ENCODE measurements at places on chromosomes 7 and 10. TPM values are rescaled to one million over a fixed set of nuclear protein-coding genes. Genes with fewer than 3 reads are reported as not detected.

The TRPV5 gene
- not detected for total RNA-seq

The AGK gene
- total RNA-seq, result 31.2 TPM

The IPMK gene
- 11.7 TPM for total RNA-seq

The GSTO2 gene
- 0.85 TPM for total RNA-seq

The H2BK1 gene
- not detected for total RNA-seq

The CRPPA gene
- 2.1 TPM for total RNA-seq

The OR2A5 gene
- not detected for total RNA-seq

The SEMA3D gene
- total RNA-seq, result 32.7 TPM

The MMP21 gene
- not detected for total RNA-seq

The CFAP46 gene
- total RNA-seq, result 0.49 TPM

The CPXM2 gene
- 16.8 TPM for total RNA-seq

The C10orf53 gene
- not detected for total RNA-seq

The ADAP1 gene
- total RNA-seq, result 0.16 TPM

The DCLRE1C gene
- 18.6 TPM for total RNA-seq

The IFIT1B gene
- under 0.01 TPM for total RNA-seq

The ASZ1 gene
- not detected for total RNA-seq

The HOGA1 gene
- 1.5 TPM for total RNA-seq

The NUPR2 gene
- total RNA-seq, result not detected

The MBL2 gene
- not detected for total RNA-seq

The SLC39A12 gene
- total RNA-seq, result not detected

The AFAP1L2 gene
- total RNA-seq, result 1.8 TPM

The FEZF1 gene
- not detected for total RNA-seq

The PTPRZ1 gene
- total RNA-seq, result 0.16 TPM

The FGL2 gene
- total RNA-seq, result 0.16 TPM

The HTRA1 gene
- 428 TPM for total RNA-seq

The PIP gene
- not detected for total RNA-seq

The LRIT1 gene
- total RNA-seq, result not detected

The HGF gene
- 1.8 TPM for total RNA-seq

The PKD1L1 gene
- total RNA-seq, result 0.12 TPM

The DGKB gene
- 0.32 TPM for total RNA-seq

The TMEM225B gene
- total RNA-seq, result 1.6 TPM

The COL17A1 gene
- total RNA-seq, result 1.6 TPM

The ST8SIA6 gene
- total RNA-seq, result not detected

The CPVL gene
- total RNA-seq, result 1.3 TPM

The TMEM229A gene
- total RNA-seq, result not detected

The DYDC2 gene
- total RNA-seq, result not detected

The CTAGE15 gene
- 0.36 TPM for total RNA-seq

The PTF1A gene
- total RNA-seq, result not detected

The LRRN3 gene
- total RNA-seq, result 1.7 TPM

The SH2D4B gene
- total RNA-seq, result not detected

The ANKRD2 gene
- total RNA-seq, result 0.32 TPM

The MYL10 gene
- not detected for total RNA-seq

The POU6F2 gene
- total RNA-seq, result not detected

The SPDYE17 gene
- total RNA-seq, result not detected

The SPDYE16 gene
- total RNA-seq, result not detected

The RSU1 gene
- total RNA-seq, result 224 TPM

The CRYGN gene
- total RNA-seq, result 0.16 TPM

The CCNJ gene
- total RNA-seq, result 7.6 TPM

The AQP1 gene
- 36.2 TPM for total RNA-seq

The TMEM196 gene
- not detected for total RNA-seq

The GBX1 gene
- not detected for total RNA-seq

The KCND2 gene
- 0.65 TPM for total RNA-seq

The TMEM213 gene
- not detected for total RNA-seq

The MAP3K8 gene
- 20.4 TPM for total RNA-seq

The CYP26A1 gene
- not detected for total RNA-seq
